ENCODE measurements at places on chromosomes 1 and 21.

DNA sequence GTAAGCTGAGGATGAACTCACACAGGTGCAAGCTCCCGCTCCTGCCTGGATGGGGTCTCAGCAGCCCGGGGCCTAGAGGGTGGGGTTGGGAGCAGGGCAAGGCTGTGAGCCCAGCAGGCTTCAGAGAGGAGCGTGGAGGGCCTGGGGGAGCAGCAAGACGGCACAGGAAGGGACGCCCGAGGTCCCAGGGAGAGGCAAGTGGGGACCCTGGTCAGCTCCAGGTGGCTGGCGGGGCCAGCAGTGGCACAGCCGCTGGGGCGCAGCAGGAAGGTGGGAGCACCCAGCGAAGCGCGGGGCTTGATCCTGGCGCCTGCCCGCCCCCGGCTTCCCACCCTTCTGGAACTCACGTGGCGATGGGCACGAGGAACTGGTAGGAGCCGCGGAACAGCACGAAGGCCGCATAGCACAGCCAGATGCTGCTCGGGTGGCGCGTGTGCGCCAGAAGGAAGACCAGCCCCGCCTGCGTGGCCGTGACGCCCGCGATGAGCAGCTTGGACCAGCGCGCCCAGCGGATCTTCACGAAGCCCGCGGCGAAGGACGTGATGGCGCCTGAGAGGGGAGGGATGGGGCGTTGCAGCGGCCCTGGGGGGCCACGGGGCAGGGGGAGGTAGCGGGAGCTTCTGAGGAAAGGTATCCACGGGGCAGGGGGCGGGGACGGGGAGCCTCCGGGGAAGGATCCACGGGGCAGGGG, 11.7 kb downstream of the SLC19A1 start:
- DNase-seq = no peak

DNA sequence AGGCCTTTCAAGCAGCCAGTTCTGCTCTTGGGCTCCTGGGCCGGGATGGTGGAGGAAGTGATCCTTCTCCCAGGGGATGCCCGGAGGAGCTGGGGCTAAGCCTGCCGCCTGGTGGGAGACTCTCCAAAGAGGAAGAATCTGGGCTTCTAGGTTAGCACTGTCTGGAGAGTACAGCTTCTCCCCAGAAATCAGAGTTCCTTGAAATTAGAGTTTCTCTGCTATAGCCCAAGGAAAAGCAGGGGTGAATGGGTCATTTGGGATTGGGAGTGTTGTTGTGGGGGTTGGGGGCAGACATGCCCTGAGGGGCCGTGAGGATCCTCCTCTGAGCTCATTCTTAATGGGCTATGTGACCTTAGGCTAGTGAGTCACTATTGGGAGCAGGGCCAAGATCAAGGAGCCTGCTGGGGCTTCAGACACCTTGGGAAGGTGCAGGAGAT, 6.5 kb downstream of the LGR6 start:
- no peak for DNase-seq

- DNase-seq = no peak
Observed at GRCh38 chr1:106785176-106785575, 271.3 kb upstream of the PRMT6 start.

GRCh38 chr1:28028873-28029654, 59.3 kb downstream of the EYA3 start:
- DNase-seq = no peak

DNA sequence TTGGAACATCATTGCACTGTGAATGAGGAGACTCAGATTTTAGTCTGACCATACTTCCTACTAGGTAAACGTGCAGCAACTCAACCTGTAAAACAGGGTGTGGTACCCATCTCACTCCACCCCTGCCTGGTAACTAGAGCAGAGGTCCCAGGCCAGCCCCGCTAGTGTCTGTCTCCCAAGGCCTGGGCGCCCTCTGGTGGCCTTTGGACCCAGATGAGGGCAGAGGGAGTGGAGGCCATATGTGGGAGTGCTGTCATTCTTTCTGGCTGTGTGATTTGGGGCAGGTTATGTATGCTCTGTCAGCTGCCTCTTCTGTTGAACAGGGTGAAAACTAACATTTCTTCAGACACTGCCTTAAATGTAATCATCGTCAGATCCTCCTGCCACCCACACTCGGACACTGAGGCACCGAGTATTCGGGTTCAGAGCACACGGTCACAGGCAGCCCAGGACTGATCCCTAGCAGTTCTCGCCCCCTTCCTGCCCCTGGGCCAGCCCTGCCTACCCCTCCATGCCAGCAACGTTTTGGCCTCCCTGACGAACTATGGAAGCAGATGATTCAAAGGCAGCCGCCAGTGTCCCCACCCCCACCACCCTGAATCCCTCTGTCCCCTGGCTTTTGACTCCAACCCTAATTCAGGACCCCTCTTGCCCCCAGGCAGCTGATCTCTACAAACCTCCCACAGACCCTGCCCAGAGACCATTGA, 76.0 kb downstream of the CD247 start:
- peak; percentile 89 for DNase-seq

DNA sequence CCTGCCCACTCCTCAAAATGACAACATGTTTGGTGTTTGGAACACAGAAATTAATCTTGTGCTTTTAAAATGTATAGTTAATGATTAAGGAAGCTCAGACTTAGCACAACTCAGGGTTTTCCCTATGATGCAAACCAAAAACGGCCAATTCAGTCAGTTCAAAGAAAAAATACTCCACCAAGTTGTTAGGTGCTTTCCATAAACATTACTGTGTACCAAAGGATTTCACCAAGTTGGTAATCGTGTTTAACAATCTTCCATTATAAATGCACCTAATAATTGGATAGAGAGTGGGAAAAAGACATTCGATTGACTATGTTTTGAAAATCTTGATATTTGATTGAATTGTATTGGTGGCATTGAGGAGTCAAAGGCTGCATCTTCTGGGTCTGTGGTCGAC, 33.3 kb upstream of the DUSP10 start:
- no peak for DNase-seq

DNA sequence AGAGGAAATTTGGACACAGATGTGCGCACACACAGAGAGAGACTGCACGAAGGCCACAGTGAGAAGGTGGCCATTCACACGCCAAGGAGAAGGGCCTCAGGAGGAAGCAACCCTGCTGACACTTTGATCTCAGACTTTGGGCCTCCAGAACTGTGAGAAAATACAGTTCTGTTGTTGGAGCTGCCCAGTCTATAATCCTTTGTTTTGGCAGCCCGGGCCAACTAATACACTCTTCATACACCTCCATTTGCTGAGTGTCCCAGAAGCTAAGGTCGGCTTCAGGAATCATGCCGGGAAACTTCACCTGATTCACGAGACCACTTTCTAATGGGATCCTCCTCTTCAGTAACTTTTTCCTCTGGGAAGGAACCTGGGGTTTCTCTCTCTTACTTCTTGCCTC, 23.2 kb downstream of the HUNK start:
- no peak for DNase-seq

GRCh38 chr1:28517649-28517999, 11.8 kb downstream of the RCC1 start:
- no peak for DNase-seq

GRCh38 chr1:198966519-198966918, 327.7 kb downstream of the PTPRC start:
- no peak for DNase-seq

GRCh38 chr1:50742523-50742922, 217.5 kb downstream of the FAF1 start:
- DNase-seq = no peak

DNA sequence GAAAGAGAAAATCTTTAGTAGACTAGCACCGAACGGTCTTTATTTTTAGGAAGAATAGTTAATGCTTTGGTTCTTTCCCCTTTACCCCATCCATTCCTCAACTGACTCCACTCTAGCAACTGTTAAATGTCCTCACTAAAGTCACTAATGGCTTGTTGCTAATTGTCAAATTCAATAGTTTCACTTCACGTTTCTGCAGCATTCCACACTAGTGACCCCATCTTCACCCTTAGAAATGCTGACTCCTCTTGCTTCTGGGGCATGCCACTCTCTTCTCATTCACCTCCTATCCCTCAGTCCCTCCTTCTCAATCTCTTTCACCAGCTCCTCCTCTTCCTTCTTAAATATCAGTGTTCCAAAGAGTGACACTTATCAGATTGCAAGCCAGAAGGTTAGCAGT, 19.4 kb upstream of the CADM3 start:
- no peak for DNase-seq

- DNase-seq = no peak
Observed at GRCh38 chr1:167714098-167714438, 7.7 kb upstream of the MPZL1 start.

GRCh38 chr1:91830242-91831131, 55.5 kb downstream of the TGFBR3 start:
- no peak for DNase-seq

GRCh38 chr1:207860531-207860930, 50.4 kb downstream of the CD34 start:
- DNase-seq = no peak

- DNase-seq = no peak
Observed at GRCh38 chr1:111151838-111152237, 11.8 kb downstream of the CEPT1 start.
